Activated CD4-positive, alpha-beta T cell treated with anti-CD3 and anti-CD28 coated beads, Interleukin-2, Interleukin-4, amounts not matched to agents 100 ng/mL and 50 ng/mL, durations not matched to agents 16 hours and 8 hours (primary cell): ENCODE measurements at places on chromosomes 7 and 10.

GRCh38 chr10:51176976-51177695 lies 102.8 kb downstream of the PRKG1 start:
- no peak for DNase-seq

GRCh38 chr7:22793593-22794462 lies 28.8 kb downstream of the TOMM7 start:
- DNase-seq = no peak

GRCh38 chr7:67309764-67310549 lies 313.3 kb downstream of the TYW1 start:
- no peak for DNase-seq

GRCh38 chr10:114304571-114305421 lies 65.7 kb downstream of the VWA2 start:
- peak; percentile 53 for DNase-seq

DNA sequence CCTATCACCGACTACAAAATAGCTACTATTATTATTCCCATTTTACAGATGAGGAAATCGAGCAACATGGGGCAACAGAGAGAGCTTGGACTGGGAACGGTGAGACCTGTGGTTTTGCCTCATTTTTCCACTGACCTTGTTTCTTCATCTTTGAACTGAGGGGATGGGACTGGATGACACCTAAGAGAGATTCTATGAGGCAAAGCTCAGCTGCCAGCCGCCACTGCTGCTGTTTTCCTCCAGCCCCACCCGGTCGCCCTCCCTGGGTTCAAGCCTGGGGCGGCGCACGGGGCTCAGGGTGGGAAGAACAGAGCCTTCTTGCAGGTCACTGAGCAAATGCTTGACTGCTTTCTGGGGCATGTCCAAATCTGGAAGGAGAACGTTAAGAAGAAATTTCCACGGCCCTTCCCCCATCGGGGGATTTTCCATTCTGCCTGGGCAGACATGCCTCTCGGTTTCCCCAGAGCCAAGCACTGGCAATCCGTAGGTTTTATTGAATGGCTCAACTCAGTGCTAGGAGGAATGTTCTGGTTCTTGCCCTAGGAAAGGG lies 12.3 kb downstream of the DDIT4 start:
- DNase-seq = no peak

DNA sequence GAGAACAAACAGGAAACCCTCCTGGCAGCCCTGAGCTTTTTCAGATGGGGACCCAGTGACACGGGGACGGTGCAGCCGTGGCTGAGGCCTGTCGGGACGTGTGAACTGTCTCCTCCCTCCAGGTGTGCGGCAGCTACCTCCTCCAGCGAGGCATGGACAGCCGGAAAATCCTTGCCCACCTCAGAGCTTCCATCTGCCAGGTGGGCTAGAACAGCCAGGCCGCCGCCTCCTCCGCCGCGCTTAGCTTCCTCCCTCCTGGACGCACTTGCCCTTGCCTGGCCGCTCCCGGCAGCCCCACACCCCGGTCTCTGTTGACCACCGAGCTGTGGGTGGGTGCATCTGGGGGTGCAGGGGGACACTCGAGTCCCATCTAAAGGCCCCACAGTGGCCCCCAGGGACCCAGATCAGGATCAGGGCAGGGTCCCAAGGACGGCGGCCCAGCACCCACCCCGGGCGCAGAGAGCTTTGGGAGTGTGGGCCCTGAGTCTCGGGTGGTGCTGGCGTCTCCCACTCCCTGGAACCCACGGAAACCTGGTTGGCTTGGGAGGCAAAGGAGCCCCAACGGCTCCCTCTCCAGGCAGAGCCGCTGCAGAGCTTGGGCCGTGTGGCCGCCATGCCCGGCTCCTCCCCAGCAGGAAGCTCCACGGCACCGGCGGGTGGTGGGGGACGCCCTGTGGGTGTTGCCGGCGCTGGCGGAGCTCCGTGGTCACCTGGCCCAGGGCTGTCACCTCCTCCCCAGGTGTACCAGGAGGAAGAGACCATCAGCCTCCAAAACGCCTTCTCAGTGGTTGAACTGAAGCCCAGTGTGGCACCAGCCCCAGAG lies 32.9 kb upstream of the UTF1 start:
- DNase-seq = no peak

- no peak for DNase-seq
Observed at GRCh38 chr10:15265056-15265455, 96.6 kb upstream of the NMT2 start.

DNA sequence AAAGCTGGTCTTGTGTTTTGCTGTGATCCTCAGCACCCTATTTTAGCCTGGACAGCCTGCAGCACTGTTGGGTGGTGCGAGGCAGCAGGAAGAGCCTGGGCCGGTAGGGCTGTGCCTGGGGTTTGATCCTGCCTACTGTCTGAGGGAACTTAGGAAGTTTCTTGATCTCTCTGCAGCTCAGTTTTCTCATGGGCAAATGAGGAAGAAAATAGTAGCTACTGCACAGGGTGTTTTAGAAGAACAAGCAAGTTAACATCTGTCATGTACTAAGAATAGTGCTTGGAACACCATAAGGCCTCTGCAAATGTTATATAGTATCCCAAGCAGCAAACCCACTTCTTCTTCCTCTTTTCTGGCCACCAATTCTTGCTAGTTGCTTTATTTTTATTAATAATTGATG lies 12.0 kb upstream of the AGR2 start:
- no peak for DNase-seq

- DNase-seq = no peak
Observed at GRCh38 chr10:7302392-7302906, 108.4 kb downstream of the SFMBT2 start.

DNA sequence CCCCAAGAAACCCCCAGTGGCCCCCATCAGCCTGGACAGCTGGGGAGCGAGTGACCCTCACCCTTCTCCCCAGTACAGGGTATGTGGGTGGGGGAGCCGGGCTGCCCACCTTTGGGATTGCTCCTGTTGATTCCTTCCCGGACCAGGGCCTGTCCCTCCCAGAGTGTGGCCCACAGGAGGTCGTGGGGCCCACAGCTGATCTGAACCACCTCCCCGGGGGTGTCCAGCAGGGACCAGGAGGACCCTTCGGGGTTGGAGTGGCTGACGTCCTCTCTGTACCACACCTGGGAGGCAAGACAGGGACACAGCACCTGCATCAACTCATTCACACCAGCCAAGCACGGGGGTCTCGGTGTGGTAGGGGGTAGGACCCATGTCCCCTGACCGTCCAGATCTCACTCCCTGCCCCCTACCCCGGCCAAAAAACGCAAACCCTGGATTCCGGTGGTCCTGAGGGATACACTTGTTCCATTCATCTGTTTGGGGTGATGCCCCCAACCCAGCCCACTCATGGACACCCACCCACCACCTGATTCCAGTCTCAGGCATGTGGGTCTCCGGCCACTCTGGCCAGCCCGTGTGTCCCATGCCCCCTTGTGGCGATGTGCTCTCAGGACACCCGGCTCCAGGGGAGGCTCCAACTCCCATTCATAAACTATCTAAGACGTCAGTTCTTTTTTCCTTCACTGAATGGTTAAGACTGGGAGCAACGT lies 10.9 kb downstream of the TECPR1 start:
- DNase-seq = peak; percentile 14

DNA sequence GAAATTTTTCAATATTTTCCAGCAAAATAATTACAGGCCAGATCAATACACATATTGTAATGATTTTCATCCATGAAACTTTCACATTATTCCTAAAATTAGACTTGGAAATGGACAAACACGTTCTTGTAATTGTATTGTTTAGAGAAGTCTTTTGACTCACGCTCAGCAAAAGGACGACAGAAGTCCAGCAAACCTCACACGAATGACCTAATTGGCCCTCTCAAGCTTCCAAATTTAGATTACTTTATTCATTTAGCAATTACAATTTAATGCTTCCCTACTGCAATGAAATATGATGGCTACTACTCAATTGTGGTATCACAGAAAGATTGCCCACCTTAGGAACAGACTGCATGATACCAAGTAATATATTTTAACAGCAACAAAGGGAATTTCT lies 702.2 kb downstream of the MAGI2 start:
- no peak for DNase-seq

- no peak for DNase-seq
Observed at GRCh38 chr10:131464789-131465188, 153.3 kb upstream of the TCERG1L start.

DNA sequence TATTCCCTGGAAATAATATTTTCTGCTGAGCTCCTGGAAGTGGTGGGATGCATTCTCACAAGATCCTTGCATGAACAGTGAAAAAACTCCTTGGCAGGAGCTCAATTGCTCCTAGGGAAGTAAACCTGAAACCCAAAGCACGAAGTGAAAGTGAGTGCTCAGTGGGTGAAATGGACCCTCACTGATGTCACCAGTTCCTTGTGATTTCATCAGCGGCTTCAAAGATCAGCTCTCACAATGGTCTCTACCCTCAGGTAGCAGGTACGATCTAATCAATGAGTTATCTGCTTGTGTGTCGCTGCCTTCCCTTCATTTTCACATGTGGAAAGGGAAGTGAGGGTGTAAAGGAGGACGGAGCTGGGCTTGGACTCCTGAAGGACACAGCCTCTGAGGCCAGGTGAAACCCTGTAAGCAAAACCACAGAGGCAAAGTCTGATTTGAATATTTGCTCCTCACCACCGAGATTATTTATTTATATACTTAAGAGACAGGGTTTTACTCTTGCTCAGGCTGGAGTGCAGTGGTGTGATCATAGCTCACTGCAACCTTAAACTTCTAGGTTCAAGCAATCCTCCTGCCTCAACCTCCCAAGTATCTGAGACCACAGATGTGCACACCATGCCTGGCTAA lies 255.4 kb upstream of the LYZL1 start:
- no peak for DNase-seq

DNA sequence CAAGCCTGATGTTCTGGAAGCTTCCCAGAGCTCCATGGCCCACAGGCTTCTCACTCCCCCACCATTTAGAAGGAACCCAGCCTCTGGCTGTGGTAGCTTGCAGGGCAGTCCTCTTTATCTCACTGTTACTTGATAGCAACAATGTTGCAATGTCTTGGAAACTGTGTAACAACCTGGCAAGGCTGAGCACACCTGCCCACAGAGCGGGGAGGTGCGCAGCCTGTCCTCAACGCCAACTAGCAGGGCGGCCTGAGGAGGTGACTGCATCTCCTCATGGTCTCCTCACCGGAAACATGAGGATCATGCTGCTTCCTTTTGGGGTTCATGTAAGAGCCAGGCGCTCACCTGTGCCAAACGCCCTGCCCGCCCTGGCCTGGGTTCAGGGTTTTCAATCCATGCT lies 43.7 kb upstream of the INSIG1 start:
- DNase-seq = no peak

- DNase-seq = no peak
Observed at GRCh38 chr10:44885710-44886109, 25.4 kb upstream of the TMEM72 start.

GRCh38 chr7:3028071-3028757 lies 15.5 kb downstream of the CARD11 start:
- peak; percentile 69 for DNase-seq

GRCh38 chr10:8894148-8894547 lies 839.7 kb downstream of the GATA3 start:
- DNase-seq = no peak

GRCh38 chr10:14833106-14833505 lies 4.7 kb downstream of the CDNF start:
- DNase-seq = no peak

GRCh38 chr7:27839099-27839498 lies 99.1 kb downstream of the TAX1BP1 start:
- no peak for DNase-seq

DNA sequence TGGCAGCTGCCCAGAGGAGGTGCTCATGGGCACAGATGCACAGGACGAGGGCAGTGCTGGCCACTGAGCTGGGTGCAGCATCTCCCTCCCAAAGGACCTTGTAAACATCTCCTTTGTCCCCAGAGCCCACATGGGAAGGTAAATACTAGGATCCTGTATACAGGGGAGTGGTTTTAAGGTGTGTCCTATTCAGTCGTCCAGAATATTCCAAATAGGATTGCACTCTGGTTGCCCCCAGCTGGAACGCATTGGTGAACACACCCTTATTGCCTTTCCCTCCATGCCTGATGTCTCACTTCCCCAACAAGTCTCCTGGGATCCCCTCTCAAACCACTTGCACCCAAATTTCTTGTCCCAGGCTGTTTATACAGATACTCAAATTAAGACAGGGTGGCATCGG lies 152.0 kb upstream of the PCBD1 start:
- DNase-seq = no peak

DNA sequence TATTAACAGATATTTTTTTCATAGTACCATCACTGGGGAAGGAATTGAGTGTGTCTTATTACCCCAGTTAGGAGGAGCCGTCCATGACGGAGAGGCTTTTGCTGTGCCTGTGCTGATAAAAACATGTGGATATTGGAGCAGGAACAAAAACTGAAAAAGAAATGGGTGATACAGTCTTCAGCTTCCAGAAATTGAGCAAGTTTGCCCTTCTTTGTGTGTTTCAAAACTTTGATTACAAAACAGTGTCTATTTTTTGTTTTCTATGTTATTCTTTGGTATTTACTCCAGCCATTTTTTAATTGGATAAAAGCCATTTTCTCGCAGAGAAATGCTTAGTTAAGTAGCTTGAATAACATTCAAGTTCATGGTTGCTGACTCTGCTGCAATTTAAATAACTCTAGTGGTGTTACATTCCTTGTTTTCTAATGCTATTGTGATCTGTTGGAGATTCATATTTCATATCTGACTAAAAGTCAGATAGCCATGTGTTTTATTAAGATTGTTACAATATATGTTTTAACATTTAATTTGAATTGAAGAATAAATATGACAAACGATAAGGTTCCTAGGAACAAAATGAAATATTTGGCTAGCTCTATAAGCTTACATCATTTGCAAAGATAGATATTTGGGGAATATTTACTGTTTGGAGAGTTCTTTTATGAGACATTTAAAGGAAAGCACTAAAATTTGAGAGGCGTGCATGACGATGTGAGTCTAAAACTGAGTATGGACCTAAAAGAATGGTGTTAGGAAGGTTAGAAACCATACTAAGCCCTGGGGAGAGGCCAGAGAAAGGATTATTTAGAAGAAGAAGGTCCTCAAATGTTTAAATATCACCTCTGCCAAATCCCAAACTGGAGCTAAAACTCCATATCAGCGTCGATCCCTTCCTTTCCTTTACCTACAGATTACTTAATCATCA lies 747.3 kb upstream of the CELF2 start:
- DNase-seq = no peak

- no peak for DNase-seq
Observed at GRCh38 chr10:17120694-17121093, 8.9 kb downstream of the CUBN start.

DNA sequence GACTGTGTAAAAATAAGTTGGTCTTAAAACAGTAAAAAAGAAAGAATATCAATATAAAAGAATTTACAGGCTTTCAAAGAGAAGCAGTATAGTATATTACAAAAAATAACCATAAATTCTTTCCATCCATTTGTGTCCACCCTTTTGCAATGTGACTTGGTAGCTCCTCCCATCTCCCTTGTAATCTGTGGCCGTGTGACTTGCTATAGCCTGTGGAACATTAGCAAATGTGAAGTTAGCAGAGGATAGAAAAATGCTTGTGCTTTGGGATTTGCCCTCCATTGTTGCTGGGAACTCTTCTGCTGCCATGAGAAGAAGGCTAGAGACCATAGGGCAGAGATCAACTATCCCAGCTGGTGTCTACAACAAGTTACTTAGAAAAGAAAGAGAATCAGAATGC lies 30.2 kb downstream of the KLHL7 start:
- no peak for DNase-seq
